AG20443 (cell line): ENCODE measurements at places on chromosomes 3 and 15.
A peak's percentile ranks its signal among the peaks of the same experiment; 100 is the strongest.

DNA sequence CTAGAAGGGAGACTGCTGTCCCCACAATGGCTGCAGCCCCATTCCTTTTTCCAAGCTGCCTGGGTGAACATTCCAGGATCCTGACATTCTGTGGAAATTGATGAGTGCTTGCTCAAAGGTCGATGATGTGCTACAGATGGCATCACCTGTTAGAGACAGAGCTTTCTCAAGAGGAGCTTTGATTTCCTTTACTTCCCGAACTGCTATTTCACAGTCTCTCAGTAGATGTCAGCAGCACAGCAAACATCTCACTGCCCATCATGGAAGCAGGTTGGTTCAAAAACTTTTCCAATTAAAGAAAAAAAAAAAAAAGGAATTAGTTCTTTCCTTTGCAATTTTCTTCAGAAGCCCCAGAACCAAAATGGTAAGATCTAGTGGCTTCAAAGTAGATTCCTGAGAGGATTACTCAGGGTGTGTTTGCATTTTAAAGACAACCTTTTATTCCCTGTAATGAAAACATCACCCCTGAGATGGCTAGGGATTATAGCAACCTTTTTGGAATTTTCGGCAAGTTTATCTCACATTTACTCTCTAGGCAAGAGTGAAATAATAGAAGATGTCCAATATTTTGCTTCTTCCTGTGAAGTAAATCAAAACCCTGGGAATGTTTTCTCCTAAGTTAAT lies 44.8 kb downstream of the POLR2M start:
- peak; percentile 77 for DNase-seq

DNA sequence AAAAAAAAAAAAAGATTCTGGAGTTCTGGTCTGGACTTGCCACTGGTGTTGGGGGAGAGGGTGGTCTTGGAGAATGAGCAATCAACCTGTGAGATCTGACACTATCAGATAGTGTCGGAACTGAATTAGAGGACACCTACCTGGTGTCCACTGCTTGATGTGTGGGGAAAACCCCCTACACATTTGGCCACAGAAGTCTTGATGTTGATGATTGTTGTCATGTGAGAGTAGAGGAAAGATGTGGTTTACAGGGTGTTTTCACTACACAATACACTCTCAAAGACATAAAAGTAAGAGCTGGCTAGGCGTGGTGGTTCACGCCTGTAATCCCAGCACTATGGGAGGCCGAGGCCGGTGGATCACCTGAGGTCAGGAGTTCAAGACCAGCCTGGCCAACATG lies 36.9 kb upstream of the RAB7A start:
- DNase-seq: no peak

GRCh38 chr3:126630020-126630419 lies 24.9 kb downstream of the TXNRD3 start:
- DNase-seq: no peak

DNA sequence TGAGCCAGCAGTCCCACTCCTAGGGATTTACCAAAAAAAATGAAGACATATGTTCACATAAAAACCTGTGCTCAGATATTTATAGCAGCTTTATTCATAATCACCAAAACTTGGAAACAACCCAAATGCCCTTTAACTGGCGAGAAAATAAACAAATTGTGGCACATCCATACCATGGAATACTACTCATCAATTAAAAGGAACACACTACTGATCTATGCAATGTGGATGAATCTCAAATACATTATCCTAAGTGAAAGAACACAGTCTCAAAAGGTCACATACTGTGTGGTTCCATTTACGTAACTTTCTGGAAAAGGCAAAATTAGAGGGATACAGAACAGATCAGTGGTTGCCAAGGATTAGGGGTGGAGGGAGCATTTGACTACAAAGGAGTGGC lies 394.5 kb downstream of the SHQ1 start:
- no peak for DNase-seq

DNA sequence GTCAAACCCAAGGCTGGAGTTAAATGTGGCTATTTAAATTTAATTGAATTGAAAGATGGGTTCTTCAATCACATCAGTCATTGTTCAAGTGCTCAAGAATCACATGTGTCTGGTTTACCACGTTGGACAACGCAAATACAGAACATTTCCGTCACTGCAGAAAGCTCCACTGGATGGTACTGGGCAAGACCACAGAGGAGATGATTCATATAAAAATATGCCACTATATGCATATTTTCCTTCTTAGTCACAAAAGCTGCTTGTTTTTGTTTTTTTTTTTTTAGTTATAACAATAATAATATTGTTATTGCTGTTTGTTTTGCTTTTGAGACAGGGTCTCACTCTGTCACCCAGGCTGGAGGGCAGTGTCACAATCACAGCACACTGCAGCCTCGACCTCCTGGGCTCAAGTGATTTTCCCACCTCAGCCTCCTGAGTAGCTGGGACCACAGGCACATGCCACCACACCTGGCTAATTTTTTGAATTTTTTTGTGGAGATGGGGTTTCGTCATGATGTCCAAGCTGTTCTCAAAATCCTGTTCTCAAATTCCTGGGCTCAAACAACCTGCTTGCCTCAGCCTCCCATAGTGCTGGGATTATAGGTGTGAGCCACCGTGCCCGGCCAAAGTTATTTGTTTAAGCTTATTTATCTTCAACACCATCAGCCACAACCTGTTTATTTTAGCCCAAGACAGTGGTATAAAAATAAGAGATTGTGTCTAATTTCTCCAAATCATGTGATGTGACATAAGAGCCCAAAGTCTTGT lies 19.4 kb downstream of the RTP3 start:
- DNase-seq: peak; percentile 58

DNA sequence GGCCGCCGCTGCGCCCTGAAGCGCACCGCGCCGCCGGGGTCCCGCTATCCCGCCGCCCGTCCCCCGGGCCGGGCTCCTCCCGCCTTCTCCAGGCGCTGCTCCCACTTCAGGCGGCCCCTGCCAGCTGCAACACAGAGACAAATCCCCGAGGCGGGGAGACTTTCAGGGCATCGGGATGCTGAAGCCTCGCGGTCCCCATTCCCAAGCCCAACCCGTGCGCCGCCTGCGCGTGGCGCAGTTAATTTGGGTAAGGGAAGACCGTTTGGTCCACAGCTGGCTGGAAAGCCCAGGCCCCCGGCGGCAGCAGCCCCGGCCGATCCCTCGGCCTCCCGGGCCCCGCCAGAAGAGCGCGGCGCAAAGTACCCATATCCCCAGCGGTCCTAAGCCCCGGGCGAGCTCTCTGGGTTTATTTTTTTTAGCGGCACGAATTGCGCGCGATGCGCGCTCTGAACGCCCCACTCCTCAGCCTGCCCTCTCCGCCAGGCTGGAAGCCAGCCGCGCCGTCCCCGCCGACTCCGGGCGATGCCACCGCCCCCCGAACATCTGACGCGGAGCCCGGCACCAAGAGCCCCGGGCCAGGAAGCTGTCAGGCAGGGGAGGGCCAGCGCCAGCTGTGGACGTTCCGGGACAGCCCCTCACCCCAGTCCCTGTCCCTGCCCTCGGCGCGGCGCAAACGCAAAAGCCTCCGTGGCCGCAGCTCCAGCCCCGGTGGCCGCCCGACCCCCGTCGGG lies 517 bp downstream of the FBN1 start:
- DNase-seq: peak; percentile 60

DNA sequence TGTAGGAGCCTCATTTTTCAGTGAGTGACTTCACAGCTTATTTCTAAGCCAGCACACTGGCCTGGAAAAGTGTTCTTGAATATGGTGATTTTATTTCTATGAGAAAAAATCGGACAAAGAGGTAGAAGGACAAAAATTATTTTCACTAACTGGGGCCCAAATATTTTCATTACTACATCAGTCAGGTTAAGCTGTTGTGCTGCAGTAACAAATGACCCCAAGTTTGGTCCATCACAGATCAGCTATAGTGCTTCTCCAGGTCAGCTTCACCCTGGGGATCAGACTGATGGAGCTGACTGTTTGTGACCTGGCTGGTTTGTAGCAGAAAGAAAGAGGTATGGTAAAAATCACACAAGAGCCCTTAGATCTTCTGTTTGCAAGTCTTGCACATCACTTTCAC lies 97.9 kb upstream of the STT3B start:
- DNase-seq: no peak

DNA sequence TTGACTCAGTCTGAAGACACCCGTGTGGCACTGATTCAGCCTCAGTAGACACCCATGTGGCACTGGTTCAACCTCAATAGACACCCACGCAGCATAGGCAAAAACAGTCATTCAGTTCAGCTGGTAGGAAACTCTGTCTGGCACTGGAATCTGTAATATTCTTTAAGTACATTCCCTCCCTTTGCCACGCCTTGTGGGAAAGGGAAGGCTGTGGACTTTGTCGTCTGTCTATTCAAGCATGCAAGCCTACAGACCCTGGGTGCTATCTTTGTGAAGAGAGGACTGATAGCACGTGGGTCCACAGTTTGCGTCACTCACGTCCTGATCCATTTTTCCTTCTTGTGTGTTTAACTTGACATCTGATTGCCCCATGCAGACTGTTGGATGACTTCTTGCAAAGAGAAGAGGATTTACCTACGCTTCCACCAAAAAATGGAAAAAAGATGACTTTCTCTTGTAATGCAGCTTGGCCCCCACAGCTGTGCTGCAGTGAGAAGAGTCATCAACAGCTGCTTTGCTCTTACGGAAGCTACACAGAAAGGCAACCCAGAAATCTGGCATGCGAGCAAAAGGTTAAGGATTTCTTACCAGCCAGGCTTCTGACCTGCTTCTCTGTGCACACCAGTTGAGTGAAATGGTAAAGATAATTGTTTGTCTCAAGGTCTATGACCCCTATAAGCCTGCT lies 278.1 kb downstream of the ULK4 start:
- DNase-seq: peak; percentile 34

GRCh38 chr3:105579439-105579838 lies 212.7 kb downstream of the ALCAM start:
- DNase-seq: peak; percentile 38

DNA sequence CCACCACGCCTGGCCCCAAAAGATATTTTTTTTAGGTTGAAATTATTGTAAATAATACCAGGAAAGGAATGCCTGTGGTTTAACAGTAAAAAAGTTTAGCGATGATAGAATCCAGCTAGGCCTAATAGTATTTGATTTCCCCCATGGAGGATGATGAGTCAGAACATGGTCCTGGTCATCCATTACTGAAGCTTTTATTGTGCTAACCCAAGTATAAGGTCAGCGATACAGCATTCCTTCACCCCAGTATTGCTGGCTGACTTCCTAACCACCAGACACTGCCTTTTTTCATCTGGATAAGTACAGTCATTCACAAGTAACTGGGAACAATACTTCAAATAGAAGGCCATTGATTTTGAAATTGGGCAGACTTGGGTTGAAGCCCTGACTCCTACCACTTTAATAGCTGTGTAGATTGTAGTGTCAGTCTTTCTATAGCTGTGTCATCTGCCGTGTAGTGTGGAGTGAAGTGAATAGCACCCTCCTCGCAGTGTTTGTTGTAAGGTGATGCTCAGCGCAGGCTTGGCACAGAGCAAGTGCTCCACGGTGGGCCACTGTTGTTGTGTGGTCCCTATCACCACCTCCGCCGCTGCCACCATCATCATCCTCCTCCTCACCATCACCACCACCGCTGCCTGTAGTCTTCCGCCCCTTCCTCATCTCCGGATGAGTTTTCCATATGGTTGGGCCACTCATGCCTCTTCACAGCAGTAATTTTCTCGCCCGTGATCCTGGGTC lies 436.0 kb upstream of the TPM1 start:
- DNase-seq: peak; percentile 92

DNA sequence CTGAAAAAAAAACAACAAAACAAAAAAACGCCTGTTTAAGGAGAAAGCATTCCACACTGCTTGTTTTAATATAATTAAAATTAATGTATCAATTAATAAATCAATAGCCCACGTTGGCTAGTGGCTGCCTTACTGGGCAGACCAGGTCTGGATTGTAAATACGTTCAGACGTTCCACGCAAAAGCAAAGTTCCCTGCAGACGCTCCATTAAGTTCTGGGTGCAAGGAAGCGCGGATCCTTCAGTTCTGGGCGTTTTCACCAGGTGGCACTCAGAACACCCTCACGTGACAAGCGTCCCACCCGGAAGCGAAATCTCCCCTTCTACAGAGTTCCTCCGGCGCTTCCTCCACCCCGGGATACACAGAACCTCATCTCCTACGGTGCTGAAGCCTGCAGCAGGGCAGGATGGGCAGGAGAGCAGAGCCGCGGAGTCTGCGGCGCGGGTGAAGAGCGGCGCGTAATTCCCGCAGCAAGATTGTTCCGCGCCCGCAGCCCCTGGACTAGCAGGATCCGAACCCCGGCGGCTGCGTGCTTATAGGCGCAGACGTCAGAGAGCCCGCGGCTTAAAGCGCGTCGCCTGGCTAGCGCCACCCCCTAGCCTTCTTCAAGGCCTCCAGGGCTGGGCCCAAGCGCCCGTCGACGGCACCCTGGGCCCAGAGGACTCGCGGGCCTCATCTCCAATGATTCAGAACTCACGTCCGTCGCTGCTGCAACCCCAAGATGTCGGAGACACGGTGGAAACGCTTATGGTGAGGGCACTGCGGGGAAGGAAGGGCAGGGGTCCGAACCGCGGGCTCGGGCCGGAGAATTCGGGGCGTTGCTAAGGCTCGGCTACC lies at the start of gene SLC25A38:
Gene SLC25A38, plus strand, starts transcription at position 326 of the 836 bp plus-strand sequence. Its CDS starts 355 bp downstream, at position 681.
- peak; percentile 89 for DNase-seq

- no peak for DNase-seq
These were observed 12.1 kb downstream of the ZDHHC19 start for GRCh38 chr3:196198771-196199753.

DNA sequence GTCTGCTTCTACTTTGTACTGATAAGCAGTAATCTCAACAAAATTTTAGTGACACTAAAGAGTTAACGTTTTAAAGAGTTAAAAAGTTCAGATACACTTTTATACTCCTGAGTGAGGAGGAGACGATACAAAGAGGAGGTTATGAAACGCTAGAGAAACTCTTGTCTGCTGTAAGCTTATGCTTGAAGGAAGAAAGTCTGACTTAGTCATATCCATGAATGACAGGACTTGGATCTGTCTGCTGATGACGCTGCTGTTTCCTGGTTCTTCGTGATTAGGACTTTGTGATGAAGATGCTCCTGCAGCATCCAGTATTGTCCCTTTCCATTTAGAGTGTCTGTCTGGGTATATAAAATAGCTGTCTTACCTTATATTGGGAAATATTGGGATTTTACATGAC lies 15.8 kb downstream of the TCF12 start:
- no peak for DNase-seq

GRCh38 chr3:54647721-54648120 lies 280.1 kb downstream of the LRTM1 start:
- DNase-seq: no peak

DNA sequence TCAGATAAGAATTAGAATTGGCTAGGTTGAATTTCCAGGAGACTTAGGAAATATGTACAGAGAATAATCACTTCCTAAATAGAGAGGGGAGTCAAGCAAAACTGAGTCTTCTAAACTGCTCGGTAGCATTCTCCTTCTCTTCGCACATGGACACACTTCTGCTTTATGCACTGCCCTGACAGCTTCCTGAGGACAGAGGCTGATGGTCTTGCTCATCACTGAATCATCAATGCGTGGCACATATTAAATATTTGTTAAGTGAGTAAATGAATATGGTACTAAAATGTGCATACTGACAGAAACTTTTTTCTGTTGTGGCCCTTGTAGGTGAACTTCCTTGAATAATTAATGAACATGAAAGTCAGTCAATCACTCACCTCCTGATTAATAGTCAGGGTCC lies 315.5 kb downstream of the FHIT start:
- DNase-seq: peak; percentile 59
